ENCODE measurements at places on chromosomes 2 and 18.

DNA sequence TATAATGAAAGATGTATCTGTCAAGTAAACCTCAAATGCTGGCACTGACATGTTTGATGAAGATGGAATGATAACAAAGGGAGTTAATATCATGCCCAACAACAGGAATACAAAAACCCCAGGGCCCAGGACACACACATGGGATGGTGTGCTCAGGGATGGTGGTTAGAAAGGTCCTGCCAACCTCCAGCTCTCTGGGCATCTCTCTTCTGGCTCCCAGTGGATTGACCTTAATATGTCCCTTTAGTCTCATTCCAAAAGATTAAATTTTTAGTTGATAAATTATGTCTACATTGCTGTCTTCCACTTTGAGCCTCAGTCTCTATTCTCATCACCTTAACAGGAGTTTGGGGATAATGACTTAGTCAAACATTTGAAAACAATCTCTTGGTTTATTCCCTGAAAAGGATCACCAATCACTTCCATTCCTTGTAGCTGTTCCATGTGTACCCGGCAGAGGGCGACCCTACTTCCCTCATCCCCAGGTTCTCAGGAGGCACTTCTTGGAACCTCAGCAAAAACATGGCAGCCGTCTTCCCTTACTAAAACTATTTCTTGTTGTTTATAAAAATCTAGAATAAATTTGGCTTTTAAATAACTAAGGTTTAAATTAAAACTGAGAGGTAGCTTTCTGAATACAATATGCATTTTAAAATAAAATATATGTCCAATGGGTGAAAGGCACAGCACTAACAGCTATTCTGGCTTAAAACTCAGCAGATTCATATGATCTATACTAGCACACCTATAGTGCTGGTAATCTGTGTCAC lies 29.6 kb downstream of the MCEE start:
- DNase-seq = peak; percentile 16

DNA sequence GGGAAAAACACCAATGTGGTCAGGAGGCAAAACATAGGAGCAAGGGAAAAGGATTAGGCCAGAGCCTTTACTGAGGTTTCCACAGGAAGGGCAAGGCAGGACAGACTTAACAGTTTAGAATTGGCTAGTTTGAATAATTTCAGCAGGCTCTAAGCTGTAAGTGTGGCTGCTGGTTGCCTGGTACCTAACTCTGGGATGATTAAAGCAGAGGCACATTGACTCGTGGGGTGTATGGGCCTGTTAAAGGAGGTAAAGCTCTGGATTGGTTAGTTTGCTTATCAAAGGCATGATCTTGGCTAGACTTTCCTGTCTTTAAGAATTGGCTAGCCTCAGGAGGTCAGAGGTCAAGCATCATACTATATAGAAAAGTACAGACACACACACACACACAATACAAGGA lies 132.6 kb downstream of the SPAG16 start:
- DNase-seq = no peak

GRCh38 chr2:15226661-15227060 lies 334.5 kb downstream of the NBAS start:
- DNase-seq = no peak

GRCh38 chr2:168208652-168209051 lies 38.7 kb downstream of the STK39 start:
- DNase-seq = no peak

- no peak for DNase-seq
These were observed 254.7 kb downstream of the VAPA start for GRCh38 chr18:10168477-10168876.

DNA sequence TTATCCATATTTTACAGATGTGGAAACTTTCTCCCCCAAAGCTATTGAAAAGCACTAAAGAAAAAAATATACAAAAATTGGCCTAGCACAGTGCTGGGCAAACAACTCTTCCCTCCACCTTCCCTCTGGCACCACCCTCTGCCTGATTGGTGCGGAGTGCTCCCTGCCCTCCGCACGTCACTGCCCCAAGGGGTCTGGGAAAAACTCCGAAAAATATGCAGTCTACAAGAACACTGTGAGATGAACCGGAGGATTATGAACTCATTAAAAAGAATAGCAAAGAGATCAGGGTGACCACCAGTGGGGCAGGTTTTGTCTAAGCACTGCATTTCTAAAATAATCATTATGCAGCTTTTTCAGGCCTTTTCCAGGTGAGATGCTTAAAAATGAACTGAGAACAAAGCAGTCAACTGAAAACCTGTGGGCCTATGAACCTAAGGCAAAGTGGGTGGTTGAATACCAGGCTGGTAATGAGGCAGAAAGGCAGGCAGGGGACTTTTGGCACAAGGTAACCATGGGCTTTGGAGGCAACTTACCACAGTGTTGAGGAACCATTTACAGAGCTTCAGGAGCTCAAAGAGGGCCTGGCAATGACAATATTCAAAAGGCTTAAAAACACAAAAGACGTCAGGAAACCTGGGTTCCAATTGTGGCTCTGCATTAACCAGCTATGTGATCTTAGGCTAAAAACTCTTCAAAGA lies 57.5 kb downstream of the AAK1 start:
- DNase-seq = no peak

DNA sequence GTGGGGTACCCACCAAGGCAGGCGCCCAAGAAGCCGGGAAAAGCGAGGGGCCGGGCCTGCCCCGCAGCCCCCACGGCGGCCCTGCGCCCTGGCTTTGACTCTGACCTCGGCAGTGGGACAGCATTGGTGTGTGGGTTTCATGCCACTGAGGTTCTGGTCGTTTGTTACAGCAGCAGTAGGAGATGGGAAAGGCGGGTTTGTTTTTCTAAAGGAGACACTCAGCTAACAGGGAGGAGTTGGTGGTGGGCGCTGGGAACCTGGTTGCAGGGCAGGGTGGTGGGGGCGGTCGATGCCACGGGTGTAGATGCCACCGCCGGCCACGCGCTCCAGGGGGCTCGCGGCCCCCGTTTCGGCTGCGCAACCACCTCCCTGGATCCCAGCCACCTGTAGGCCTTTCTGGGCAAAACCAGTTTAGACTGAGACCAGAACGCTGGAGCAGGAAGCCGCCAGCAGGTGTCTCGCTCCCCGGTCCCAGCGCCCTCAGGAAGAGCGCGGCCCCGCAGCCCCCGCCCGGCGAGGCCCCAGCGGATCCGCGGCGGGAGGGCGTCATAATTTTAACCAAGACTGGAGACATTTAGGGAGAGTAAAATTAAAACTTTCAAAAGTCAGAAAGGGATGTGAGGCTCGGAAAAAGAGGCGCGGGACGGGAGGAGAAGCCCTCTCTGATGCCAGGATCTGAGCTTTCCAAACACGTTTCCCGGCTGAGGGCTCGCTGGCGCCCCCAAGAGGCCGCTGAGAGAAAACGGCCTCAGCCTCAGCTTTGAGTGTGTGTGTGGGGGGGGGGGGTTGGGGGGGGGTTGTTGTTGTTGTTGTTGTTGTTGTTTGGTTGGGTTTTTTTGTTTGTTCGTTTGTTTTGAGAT lies 17.4 kb downstream of the CIDEA start:
- DNase-seq = peak; percentile 18

GRCh38 chr2:99338029-99338585 lies 918 bp downstream of the EIF5B start:
- DNase-seq = no peak

- no peak for DNase-seq
These were observed 36.5 kb upstream of the B4GALT6 start for GRCh38 chr18:31720867-31721266.

DNA sequence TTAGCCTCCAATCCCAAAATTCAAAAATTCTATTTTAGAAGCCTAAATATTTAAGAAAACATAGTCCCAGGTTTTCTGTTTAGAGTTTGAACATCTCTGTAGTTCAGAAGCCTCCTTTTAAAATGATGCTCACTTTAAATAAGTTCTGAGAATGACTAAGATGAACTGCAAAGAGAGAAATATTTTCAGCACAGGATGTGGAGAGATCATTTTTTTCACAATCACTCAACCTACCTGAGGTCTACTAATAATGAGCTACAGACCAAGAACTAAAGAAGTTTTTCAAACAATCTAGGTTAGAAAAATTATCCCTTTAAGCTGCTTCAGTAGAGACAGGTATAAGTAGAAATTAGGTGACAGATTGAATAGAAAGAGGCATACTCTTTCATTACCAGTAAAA lies 185.1 kb upstream of the CYP26B1 start:
- no peak for DNase-seq

DNA sequence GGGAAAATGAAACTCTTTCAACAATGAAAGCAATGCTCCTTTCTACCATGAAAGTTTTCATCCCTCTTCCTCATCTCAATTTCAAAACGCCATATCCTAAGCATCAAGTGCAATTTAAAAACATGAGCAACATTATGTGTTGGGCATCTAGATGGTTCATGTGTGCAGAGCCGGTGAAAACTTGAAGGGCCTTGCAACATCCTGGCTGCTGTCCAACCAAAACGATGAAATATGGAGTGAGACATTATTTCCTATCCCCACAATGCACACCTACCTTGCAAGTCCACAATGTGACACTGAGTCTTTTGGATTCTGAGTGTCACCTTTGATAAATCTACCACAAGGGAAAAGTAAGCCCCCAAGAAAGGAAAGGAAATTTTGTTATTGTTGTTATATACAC lies 110.0 kb downstream of the NCKAP5 start:
- DNase-seq = no peak

DNA sequence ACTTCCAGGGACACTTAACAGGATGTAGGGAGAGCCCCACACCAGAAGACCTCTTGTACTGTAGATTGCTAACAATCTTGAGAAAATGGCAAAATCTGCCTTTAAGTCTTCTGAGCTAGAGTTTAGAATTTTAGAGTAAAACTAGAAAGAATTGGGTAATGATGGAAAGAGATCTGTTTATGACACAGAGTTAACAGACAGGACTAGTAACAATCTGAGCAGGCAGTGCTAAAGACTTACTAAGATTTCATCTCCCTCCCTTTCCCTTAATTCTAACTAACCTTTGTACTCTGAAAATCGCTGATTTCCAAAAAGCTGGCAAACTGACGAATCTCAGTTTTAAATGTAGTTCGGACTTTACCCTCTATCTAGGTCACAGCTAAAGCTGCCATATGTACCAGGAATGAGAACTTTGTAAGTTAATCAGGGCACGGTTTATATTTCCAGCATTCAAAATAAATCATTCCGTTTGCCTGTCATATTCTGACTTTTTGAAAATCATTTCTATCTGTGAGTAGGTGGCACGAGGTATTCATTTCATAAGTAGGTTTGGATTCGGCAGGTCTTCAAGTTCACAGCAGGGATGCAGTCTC lies 256.5 kb upstream of the EPAS1 start:
- DNase-seq = no peak

- DNase-seq = no peak
These were observed 34.2 kb upstream of the NCOA1 start for GRCh38 chr2:24456599-24457556.

GRCh38 chr18:251572-251971 lies 16.3 kb downstream of the THOC1 start:
- DNase-seq = no peak

DNA sequence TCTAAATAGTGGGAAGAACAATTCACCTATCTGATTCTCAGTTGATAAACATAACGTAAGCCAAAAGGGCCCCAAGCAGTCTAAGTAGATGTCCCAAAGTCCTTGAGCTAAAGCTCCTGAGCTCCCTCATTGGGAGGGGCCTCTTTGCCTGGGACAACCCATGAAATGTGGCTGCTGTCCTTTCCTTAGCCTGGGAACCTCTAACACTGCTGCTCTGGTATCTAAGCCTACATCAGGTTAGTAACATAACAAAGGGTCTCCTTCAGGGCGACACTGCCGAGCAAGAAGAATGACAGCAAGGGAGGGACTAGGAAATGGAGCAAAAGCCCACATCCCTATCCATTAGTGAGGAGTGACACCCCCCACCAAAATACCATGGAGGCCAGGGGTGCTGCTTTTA lies 98.3 kb downstream of the MAPRE2 start:
- no peak for DNase-seq

DNA sequence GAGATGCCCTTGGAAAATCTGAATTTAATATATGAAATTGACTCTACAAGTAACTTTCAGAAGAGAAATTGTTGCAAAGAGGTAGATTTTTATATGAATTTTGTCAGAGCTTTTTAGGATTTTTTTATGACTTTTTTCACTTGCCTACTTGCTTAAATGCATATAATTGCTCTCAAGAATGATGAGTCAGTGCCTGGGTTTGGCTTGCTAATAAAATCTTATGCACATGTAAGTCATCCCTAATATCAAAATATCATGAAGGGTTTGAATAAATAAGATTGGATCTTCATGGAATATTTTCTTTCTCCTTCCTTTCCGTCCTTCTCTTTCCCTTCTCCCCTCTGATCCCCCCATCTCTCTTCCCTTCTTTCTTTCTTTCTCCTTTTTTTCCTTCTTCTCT lies 354.1 kb downstream of the TXNL1 start:
- DNase-seq = no peak

DNA sequence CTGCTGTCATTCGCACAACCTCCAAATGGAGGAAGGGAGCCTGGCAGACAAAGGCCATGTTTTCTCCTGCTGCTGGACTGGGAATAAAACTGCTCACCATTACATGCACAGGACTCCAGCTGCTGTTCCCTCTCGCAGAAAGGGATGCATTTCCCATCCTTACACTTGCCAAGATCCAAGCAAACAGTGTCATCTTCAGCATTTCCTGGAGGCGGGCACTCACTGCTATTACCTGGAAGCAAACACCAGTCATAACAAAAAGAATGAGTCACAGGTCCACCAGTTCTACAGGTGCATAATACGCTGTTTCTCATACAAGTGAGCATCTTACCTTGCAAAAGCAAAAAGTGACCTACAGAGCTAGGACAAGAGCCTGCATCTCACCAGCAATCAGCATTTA lies 22.7 kb downstream of the IAH1 start:
- DNase-seq = no peak

DNA sequence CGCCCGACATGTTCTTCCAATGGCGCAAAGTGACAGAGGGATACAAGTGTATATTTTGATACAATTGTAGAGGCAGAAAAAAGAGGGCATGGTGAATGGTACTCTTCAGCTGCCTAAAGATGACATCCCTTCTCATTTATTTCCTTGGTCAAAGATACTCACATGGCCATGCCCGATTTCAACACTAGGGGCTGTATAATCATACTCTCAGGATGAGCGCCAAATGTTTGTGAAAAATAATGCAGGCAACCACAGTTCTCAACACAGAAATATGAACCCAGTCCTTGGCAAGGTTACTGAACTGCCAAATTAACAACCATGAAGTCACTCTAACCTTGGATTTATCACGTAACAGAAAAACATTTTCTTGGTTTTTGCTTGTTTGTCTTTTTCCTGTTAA lies 204.4 kb downstream of the CCDC102B start:
- no peak for DNase-seq

DNA sequence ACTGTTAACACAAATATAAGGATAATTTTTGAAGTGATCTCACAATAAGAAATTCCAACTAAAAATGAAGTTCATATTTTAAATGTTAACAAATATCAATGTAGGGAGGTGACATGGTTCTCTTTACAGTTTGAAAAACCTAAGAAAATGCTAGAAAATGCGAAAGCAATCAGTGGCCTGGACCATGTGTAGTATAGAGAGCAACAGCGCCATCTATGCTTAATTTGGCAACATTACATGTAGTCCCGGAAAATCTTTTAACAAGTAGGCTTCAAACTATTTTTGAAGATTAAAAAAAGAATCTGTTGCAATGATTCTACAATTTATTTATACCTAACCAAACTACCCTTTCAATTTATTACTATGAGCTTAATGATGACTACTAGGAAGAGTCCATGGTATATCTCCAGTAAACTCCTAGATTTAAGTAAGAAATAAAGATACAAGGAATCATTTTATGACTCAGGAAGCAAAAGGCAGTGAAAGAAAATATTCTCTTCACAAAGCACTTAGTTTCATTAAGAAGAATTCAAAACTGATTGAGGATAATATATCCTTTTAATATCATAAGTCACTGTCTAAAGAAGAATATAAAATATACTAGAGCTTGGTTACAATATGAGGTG lies 33.3 kb downstream of the NDUFA10 start:
- DNase-seq = no peak

- DNase-seq = no peak
These were observed 88.7 kb upstream of the MEIS1 start for GRCh38 chr2:66346231-66346664.

Data from activated CD8-positive, alpha-beta memory T cell treated with anti-CD3 and anti-CD28 coated beads for 48 hours (primary cell).